Smooth muscle cell of the brain vasculature (primary cell): ENCODE measurements at places on chromosomes 3 and 15.

GRCh38 chr15:58154769-58155168 lies 16.6 kb downstream of the AQP9 start:
- DNase-seq, result no peak

DNA sequence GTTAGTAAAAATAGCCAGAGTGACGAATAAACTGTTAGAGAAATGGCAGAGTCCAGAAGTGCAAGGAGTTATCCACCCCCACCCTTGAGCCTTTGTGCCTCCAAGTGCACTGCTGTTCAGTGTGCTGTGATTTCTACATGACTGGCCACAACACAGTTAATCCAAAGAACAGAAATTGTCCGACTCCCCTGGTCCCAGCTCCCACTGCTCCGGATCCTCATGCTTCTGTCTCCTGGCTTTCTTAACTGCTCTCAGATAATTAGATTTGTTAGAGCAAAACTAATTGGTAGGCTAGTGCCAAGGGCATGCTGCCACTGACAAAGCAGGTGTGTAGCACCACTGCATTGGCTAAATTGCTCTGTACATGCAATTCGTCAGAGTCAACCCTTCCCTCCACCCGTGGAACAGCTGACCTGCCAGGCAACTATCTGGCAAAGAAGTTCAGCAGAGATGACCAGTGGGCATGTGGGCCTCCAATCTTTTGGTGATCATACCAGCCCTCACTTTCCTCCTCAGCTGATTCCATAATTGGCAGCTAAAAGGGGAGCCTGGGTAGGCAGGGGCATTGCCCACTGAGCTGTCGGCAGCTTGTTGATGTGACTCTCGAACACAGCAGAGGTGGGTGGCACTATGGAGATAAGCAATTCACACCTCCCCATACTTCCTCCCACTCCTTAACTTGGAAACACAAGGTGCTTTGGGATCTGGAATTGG lies 18.9 kb upstream of the ACAP2 start:
- DNase-seq, result no peak

GRCh38 chr15:90955624-90956273 lies 1.1 kb downstream of the RCCD1 start:
- DNase-seq, result no peak

DNA sequence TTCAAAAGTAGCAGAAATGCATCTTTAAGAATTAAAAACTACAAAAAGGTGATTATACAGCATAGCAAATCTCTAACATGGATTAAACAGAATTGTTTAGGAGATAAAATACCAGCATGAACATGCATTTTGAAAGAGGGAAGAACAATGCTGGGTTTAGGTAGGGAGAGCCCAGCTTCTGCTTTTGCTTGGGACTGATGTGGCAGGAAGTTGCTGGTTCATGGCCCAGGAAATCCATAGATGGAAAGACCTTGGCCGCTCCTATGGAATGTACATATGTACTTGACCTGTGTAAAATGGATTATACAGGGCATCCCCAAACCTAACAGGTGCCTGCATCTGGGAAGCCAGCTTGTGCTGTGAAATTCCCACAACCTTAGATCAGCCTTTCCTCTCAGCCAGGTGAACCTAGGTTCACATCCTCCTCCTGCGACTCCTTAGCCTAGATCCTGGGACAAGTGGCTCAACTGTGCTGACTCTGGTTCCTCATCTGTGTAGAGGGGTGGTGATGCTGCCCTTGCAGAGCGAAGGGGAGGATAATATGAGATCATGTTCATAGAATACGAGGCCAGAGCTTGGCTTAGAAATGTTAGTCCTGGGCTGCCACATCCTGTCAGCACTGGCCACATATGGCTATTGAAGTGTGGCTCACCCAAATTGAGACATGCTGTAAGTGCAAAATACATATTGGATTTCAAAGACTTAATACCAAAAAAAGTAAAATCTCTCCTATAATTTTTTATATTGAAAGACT lies 47.0 kb upstream of the PLXNA1 start:
- DNase-seq, result no peak

DNA sequence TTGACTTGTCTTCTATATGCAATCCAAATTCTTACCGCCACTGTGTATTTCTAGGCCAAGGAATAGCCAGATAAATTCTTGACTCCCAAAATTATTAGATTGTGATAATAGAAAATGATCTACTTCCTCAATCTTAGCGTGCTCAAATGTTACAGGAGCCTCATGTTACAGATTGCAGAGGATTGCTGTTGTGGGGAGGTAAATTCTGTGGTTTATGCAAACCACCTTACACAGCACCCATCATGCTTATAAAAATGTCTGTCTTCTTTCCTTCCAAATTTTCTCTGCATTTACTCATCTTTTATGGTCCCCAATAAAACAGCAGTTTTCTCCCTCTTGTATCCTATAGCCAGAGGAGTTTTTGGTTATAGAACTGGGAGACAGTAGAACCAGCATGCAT lies 420.2 kb upstream of the ROBO1 start:
- no peak for DNase-seq

DNA sequence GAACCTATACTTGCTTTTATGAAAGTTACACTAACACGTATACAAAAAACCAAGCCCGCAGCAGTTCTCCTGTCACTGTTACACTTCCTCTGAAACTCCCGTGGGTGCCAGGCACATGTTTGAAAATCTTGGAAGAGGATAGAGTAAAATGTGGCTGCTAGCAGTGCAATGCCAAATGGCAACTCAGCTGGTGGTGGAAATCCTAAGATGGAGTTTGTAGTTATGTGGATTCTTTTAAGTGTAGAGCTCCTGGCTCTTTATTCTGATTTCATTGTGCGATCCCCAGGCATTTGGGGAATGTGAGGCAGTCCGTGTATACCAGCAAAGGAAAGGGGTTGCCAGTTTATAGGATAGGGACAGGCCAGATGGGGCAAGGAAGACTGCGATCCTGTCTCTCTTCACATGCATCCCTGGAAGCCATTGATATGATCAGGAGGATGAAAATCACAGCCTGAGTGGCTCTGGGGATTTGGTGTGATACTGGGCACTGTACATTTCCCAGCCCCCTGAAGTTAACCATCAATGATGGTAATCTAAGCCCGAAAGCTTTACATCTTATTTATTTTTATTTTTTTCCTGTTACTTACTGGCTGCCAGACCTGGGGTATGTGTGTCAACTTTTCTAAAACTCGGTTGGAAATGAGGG lies 1.1 kb downstream of the STAC start:
- DNase-seq, result no peak

- no peak for DNase-seq
These were observed 224.7 kb downstream of the KLF13 start for GRCh38 chr15:31551323-31551722.

GRCh38 chr15:80721476-80721875 lies 26.4 kb downstream of the ABHD17C start:
- DNase-seq, result no peak

DNA sequence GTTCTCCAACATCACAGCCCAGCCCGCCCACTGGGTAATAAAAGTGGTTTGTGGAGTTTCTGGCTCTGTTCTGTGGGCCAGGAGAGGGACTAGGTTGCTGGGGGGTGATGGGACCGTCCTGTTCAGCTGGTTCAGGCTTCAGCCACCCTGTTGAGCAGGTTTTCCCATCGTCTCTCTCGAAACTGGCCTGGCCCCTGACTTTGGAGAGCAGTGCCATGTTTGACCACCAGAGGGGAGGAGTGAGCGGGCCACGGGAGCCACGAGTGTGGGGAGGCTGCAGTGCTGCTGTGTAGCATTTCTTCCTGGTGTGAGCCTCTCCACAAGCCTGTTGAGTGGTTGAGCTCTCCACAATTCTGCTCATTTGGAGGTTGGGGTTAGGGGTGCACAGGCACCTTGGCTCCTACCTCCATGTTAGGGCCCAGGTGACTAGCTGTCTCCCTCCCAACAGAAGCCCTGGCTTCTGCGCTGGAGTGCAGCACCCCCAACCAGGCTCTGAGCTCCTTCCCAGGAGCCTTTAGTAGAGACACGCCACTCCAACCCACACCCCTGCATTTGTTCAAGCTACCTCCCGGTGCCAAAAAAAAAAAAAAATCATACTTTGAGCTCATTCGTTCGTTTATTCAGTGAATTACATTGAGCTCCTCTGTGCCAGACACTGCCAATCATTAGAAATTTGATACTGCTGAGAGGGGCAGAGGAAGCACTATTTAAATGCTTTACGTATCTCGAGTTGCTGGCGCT lies 13.9 kb downstream of the SPINT1 start:
- DNase-seq, result peak; percentile 21

- DNase-seq, result peak; percentile 76
These were observed 589.8 kb upstream of the DPPA4 start for GRCh38 chr3:109927161-109927560.

- DNase-seq, result no peak
These were observed 75.0 kb downstream of the CORO2B start for GRCh38 chr15:68653801-68654200.

GRCh38 chr3:128366652-128367051 lies 100.0 kb downstream of the DNAJB8 start:
- DNase-seq, result no peak

DNA sequence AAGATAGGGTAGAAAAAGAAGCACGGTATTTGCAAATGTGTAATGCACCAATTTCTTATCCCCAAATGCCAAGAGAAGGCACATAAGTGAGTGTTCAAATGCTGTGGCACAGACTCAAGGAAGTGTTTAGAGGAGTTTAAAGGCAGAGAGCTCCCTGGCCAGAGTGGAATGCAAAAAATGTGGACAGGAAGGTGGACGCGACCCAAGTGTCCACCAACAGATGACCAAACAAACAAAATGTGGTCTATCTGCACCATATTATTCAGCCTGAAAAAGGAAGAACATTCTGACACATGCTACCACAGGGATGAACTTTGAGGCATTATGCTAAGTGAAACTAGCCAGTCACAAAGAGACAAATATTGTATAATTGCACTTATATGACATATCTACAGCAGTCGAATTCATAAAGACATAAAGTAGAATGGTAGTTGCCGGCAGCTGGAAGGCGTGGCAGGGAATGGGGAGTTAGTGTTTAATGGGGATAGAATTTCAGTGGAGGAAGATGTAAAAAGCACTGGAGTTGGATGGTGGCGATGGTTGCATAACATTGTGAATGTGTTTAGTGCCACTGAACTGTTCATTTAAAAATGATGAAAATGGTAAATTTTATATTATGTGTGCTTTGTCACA lies 126.6 kb downstream of the SRGAP3 start:
- DNase-seq, result no peak

DNA sequence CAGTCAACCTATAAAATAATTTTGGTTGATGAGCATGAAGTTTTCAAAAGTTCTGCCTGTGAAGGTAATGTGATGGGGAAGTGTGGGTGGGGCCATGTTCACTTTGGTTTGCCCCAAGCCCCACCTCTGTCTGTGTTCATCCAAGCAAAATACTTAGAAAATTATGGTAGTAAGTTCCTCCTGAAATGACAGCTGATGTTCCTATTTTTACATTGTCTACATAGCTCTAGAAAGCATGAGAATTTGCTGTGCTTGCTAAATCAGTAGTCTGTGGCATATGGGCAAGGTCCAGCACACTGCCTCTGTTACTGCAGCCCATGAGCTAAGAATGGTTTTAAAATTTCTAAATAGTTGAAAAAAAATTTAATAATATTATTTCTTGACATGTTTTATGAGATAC lies 21.9 kb upstream of the CP start:
- DNase-seq, result no peak

DNA sequence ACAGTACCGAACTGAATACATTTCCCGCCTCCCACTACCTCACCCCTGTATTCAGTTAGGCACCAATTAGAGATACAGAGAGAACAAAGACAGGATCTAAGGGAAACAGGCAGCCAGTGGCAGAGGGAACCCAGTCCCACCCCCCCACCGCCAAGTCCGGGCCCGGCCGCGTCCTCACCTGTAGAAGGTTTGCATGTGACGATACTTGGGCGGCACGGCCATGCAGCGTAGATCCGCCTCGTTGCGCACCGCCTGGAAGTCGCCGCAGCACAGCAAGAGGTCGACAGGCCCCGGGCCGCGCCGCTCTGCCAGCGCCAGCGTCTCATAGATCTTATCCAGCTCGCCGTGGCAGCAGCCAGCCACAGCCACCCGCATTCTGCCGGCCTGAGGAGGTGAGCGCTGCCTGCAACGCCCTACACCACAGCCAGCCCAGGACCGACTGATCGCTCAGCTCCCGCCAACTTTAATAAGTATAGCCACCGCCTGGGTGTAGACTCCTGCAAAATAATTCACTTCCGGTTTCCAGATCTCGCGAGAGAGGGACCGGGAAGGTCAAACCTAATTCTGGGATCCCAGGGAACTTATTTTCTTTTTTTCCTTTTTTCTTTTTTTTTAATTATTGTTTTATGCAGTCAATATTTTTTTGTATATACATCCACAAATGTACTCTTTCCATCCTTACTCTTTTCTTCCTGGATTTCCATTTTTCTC lies at the start of gene DBR1:
TSS of gene DBR1 (minus strand) at position 501 of the 711 bp plus-strand sequence. CDS start at position 375, 126 bp downstream.
- no peak for DNase-seq

DNA sequence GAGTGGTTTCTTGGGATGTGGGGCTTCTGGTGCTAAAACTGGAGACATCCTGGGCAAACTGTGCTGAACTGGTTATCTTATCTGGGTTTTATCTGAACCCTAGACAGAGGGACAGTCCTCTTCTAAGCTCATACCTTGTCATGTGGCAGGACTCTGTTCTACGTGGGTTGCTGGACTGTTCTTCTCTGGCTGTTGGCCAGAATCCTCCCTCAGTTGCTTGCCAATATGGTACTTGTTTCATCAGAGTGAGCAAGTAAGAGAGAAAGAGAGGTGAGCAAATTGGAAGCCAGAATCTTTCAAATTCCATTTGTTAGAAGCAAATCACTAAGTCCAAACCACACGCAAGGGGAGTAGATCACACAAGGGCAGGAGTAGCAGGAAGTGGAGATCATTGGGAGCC lies 291.5 kb upstream of the TBL1XR1 start:
- DNase-seq, result no peak

GRCh38 chr15:66069751-66070150 lies 183.8 kb downstream of the MEGF11 start:
- DNase-seq, result no peak

- DNase-seq, result no peak
These were observed 259.7 kb upstream of the TPM1 start for GRCh38 chr15:62782896-62783295.

DNA sequence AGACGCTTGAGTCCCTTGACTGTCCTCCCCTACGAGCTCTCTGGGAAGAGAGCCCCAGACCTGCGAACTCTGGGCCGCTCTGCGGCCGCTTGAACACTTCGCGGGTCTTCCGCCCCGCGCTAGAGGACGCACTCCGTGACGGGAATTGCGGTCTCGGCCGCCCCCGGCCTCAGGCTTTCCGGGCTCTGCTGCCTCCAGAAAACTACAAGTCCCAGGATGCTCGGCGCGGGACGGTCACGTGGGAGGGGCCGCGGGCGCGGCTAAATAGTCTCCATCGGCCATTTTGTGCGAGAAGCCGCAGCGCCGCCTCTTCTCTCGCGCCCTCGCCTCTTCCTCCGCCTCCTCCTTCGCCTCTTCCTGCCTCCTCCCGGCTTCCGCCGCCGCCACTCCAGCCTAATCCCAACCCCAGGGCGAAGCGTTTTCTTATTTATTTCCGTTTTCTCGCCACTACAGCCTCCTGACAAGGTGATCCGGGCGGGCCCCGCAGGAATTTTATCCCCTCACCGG lies at the start of gene EIF1B:
TSS of gene EIF1B (plus strand) at position 290 of the 507 bp plus-strand sequence. CDS start 235 bp downstream, outside the sequence.
- peak; percentile 97 for DNase-seq

- no peak for DNase-seq
These were observed 166.2 kb downstream of the ZIC1 start for GRCh38 chr3:147575391-147575790.

- DNase-seq, result peak; percentile 3
These were observed 1.5 kb upstream of the TM4SF19 start for GRCh38 chr3:196339493-196340254.
